ENCODE measurements at places on chromosomes 7 and 10.

DNA sequence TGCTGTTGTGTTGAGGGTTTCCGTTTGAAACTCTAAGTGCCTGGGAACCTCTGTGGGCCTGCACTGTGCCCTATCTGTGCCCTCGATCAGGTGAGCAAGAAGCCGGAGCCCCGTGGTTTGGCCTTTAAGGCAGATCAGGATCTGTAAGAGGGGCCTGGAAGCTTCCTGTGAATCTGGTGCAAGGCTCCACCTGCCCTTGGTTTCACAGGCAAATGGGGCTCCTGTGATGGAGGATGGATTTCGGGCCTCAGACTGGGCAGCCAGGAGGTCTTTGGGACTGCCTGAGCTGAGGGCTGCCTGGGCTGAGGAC, 21.6 kb downstream of the SCART1 start:
- DNase-seq, result no peak

DNA sequence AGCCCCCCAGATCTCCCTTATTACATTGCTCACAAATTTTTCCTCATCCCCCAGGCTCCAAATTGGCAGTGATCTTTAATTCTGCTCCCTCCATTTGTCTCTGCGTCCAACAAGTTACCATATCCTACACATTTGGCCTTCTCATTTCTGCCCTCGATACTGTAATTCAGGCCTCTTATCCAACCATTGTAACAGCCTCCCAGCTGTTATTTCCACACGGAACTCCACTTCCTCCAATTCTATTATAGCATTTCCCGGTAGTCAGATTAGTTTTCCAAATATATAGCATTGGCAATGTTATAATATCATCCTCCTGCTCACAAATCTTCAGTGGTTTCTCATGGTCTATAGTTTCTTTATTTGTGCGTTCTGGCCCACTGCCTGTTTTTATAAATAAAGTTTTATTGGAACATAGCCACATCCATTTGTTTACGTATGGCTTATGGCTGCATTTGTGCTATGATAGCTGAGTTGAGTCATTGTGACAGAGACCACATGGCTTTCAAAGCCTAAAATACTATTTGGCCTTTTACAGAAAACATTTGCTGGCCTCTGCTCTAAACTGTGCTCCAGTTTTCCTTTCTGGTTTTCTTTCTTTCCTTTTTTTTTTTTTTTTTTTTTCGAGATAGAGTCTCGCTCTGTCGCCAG, 126.5 kb upstream of the ZNF438 start:
- no peak for DNase-seq

DNA sequence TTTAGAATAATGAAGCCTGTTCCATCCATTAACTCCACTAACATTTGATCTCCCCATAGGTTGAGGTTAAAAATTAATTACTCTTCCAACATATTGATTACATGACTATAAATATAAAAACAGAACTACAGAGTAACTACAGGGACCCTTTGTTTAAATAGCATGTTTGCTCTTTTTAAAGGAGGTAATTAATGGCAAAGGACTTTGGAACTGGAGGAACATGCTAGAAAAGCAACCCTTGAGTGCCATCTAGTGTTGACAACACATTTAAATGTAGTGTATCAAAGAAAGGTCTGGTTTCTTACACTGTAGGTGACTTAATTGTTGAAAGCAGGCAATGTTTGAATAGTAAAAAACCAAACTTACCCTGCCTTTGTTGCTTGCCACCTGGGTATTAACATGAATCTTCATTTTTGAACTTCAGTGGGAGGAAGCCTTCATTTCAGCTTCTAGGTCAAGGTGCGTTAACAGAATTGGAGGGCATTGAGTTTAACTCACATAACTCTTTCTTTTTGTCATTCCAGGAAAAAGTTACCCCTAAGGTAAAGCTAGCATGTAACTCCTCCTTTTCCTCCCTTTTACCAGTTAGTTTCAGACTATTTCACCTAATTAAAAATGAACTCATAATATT, 52.6 kb upstream of the CAPZA2 start:
- no peak for DNase-seq

DNA sequence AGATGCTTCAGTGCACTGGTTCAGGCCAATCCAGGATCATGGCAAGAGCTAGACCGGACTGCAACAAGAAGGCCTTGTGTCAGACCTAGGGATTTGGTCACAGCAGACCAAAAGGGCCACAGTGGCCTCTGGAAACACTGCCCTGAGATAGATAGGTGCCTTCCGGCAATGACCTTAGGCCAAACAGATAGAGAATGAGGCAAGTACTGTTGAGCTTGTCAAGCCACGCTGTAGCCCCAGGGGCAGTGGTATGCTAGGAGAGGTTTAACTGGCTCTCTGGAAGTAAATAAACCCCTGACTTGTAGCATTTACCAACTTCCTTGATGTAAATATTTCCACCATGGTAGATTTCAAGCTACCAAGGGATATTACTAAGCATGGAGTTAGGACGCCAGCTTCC, 197.5 kb downstream of the GRID1 start:
- no peak for DNase-seq

DNA sequence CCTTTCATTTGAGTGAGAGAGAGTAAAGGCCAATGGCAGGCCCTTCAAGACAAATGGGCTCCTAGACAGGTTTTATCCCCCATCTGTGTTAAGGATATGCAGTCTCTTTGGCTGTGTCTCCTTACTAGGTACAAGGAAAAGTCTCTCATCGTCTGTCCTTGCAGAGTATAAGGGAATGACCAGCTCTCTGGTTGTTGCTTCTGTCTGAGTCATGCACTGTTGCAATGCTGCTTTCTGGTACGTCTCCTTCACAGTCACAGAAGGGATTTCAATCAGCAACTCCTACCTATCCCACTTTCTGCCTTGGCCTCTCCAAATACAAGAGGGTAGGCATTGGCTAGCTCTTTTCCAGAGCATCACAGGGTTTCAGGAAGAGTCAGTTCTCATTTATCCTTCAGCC, 48.1 kb downstream of the CTTNBP2 start:
- no peak for DNase-seq

GRCh38 chr10:31041011-31041410, 9.3 kb upstream of the ZNF438 start:
- DNase-seq, result no peak

DNA sequence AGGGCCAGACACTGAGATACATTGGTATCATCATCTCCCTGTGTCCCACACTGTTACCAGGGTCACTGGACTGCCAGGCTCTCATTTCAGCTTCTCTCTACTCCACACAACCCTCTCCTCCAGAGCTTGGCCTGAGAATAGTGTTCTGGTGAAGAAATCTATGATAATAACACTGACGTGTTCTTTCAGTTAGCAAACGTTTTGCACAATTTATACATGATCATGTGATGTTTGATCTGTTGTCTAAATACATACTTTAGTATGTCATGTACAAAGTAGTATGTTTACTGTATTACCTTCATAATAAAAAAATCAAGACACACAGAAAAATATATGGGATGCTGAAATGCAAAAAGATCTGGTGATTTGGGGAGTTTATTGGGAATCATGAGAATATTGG, 5.0 kb downstream of the SLC16A9 start:
- no peak for DNase-seq

DNA sequence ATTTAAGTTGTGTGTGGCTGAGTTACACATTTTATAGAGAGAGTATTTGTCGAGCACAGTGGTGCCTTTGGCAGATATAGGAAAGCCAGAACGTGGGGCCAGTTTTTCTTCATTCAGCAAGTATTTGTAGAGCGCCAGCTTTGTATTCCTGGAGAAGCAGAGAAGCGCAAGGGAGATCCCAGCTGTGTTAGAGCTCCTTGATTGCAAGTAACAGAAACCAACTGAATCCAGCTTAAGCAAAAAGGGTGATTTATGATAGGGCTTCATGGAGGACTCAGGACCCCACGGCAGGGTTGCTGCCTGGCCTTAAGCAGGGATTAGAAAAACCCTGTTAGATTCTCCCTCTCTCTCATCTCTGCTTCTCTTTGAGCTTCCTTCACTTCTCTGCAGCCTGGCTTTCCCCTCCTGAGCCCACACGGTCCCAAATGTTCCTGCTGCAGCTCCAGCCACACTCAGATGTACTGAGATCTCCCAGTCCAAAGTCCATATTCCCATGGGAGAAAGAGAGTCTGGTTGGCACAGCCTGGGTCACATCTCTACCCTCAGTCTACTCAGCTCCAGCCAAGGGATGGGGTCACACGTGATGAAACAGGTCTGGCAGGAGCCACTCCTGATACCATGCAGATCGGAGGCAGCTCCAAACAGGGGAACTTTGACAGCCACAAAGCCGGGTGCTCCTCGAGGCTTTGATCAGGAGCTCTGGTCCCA, 16.7 kb downstream of the UBTD1 start:
- no peak for DNase-seq

Measured in brain pericyte (primary cell).